ENCODE measurements at places on chromosomes 5 and 9. TPM values are rescaled to one million over a fixed set of nuclear protein-coding genes. Genes with fewer than 3 reads are reported as not detected.

The CDKN2B gene
- not detected for total RNA-seq

The VLDLR gene
- total RNA-seq: not detected

The GMCL2 gene
- not detected for total RNA-seq

The PCDHA10 gene
- not detected for total RNA-seq

The PCDHGA2 gene
- total RNA-seq: not detected

The CMYA5 gene
- total RNA-seq: 0.16 TPM

The NIM1K gene
- total RNA-seq: 0.46 TPM

The FST gene
- not detected for total RNA-seq

The MTX3 gene
- total RNA-seq: 26.2 TPM

The SLC25A2 gene
- not detected for total RNA-seq

The SLC45A2 gene
- not detected for total RNA-seq

The GNE gene
- 17.3 TPM for total RNA-seq

The TRIM14 gene
- total RNA-seq: 23.5 TPM

The SPATA31C1 gene
- total RNA-seq: not detected

The PTGES gene
- total RNA-seq: not detected

The FOXD4L5 gene
- total RNA-seq: not detected

The CEP72 gene
- total RNA-seq: 8.9 TPM

The ARHGEF28 gene
- not detected for total RNA-seq

The TMEM141 gene
- 14.5 TPM for total RNA-seq

The CDH18 gene
- total RNA-seq: not detected

The FBLL1 gene
- not detected for total RNA-seq

The ADAMTS12 gene
- total RNA-seq: not detected

The ORM2 gene
- not detected for total RNA-seq

The BASP1 gene
- 0.43 TPM for total RNA-seq

The KCNIP1 gene
- total RNA-seq: not detected

The GFI1B gene
- not detected for total RNA-seq

The OTP gene
- not detected for total RNA-seq

The NDUFA8 gene
- 7.0 TPM for total RNA-seq

The ANKRD18A gene
- 1.7 TPM for total RNA-seq

The ARID3C gene
- total RNA-seq: not detected

The MOB3B gene
- total RNA-seq: 0.17 TPM

The MACROH2A1 gene
- 91.9 TPM for total RNA-seq

The SLC36A3 gene
- not detected for total RNA-seq

The NME5 gene
- total RNA-seq: not detected

The CDO1 gene
- not detected for total RNA-seq

The TRIM36 gene
- not detected for total RNA-seq

The GPX8 gene
- total RNA-seq: not detected

The ECPAS gene
- total RNA-seq: 36.4 TPM

The IL5 gene
- total RNA-seq: not detected

The ITGA1 gene
- 4.6 TPM for total RNA-seq

The SARDH gene
- 11.4 TPM for total RNA-seq
